Dermis blood vessel endothelial cell (primary cell): ENCODE measurements at places on chromosomes 5 and 9.

DNA sequence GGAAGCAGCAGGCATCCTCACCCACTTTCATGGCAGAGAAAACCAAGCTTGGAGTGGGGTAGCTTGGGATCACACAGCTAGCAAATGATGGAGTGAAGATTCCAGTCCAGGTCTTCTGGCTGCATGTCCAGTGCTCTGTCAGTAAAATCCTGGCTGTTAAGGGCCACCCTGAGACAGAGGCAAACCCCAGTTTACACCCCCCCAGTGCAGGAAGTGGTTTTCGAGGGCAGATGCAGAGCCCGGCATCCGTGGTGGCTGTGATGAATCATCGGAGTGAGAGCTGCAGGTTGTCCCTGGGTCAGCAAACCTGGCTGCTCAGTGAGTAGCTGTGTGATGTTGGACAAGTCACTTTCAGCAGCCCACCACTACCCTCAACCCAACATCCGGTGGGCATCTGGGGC, 115.4 kb downstream of the RGS3 start:
- DNase-seq = no peak

- DNase-seq = no peak
These were observed 204.9 kb downstream of the ELAVL2 start for GRCh38 chr9:23621188-23621587.

DNA sequence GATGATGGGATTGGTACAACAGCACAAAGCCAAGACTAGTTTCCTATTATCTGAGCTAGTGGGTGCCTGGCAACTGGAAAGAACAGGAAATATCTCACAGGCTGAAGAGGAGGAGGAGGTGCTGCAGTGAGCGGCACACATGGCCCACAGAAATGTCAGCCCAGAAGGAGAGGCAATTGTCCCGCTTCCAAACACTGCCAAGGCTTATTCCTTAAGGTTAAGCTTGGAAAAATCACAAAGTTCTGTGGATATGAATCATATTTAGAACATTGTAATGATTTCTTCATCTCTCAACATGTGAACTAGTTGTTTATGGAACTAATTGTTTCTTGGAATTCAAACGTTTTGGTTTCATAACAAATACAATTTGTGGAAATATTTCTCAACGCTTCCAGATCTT, 1019.5 kb upstream of the SEMA6A start:
- DNase-seq = no peak

DNA sequence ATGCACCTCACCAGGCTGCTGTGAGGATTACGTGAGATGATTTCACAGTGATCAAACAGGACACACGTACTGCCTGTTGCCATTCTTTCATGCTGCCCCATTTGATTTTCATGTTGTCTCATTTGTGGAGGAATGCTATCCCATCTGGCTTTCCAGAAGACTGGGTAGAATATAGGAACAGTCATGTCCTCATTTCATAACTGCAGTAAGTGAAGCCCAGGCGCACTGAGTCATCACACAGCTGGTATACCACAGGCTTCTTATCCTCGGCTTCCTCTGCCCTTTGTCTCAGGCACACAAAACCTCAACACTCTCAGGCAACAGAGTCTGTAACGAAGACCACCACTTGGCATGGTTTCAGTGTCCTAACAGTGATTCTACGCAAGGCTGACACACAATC, 62.3 kb downstream of the LHFPL2 start:
- peak; percentile 87 for DNase-seq

GRCh38 chr5:17992291-17992690, 358.0 kb downstream of the TAF11L14 start:
- no peak for DNase-seq

- no peak for DNase-seq
These were observed 1.7 kb upstream of the SREK1 start for GRCh38 chr5:66142417-66142816.

DNA sequence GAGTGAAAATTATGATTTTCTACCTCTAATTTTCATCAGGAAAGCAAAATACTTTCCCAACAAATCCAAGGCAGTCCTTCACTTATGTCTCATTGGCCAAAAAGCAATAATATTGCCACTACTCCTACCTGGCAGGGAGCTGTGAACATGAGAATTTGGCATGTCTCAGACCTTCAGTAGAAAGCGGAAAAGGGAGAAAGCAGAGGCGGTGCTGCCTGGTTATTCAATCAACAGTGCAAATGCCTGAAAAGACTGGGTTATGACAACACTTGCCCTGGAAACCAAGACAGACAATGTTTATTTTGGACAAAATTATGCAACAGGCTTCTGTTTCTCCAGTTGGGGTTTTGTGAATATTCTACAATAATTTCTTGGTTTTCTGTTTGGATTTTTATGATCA, 194.4 kb downstream of the TAF11L14 start:
- DNase-seq = no peak

DNA sequence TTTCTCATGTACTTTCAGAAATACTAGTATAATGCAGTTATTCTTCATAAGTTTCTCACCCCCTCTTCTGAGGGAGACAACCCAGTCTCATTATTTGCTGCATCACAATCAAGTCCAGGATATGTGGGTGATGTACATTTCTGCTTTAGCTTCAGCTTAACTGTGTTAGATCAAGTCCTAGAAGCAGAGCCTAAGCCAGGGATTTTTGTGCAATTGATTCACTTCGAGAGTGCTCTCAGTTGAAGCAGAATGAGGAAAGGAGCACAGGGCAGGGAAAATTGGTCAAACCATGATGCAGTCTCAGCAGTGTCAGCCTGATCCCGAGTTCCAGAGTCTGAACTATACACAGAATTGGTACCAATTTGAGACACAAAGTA, 15.1 kb downstream of the HNRNPK start:
- DNase-seq = no peak

DNA sequence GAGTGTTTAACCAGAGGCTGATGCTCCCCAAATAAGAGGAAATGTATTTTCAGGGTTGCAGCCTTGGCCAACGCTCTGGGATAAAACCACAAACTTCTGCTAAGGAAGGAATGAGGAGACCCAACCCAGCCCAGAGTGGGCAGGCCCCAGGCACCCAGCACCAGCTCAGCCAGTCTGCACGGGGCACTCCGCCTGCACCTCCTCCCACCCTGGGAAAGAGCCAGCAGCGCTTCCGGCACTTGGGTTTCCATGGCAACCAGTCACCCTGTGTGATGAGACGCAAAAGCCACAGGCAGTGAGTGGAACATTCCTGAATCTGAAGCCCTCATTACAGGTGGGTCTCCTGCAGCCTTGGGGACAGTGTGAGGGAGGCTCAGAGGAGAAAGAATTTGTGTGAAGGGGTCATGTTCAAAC, 85.2 kb upstream of the ZBTB43 start:
- peak; percentile 71 for DNase-seq

GRCh38 chr9:133994353-133995011, 2.4 kb upstream of the VAV2 start:
- peak; percentile 84 for DNase-seq

- DNase-seq = no peak
These were observed 20.5 kb downstream of the SMIM15 start for GRCh38 chr5:61141801-61142200.

DNA sequence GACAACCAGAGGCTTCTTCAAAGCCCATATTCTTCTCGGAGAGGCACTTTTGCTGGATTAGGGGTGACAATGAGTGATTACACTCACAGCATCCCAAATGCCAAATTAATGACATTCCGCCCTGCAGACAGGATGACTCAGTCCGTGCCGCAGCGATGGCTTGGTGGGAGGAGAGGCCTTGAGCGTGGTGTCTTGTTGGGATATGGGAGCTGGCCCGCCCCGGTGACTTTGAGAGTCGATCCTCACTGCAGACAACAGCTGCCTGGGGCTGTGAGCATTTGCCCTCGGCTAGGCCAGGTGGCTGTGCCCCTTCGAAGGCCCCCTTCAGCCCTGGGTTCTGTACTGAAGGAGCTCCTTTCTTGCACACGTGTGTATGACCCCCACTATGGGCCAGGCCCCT, 29.8 kb downstream of the OLFM1 start:
- no peak for DNase-seq

- DNase-seq = no peak
These were observed 130.9 kb downstream of the NMUR2 start for GRCh38 chr5:152274224-152274623.

DNA sequence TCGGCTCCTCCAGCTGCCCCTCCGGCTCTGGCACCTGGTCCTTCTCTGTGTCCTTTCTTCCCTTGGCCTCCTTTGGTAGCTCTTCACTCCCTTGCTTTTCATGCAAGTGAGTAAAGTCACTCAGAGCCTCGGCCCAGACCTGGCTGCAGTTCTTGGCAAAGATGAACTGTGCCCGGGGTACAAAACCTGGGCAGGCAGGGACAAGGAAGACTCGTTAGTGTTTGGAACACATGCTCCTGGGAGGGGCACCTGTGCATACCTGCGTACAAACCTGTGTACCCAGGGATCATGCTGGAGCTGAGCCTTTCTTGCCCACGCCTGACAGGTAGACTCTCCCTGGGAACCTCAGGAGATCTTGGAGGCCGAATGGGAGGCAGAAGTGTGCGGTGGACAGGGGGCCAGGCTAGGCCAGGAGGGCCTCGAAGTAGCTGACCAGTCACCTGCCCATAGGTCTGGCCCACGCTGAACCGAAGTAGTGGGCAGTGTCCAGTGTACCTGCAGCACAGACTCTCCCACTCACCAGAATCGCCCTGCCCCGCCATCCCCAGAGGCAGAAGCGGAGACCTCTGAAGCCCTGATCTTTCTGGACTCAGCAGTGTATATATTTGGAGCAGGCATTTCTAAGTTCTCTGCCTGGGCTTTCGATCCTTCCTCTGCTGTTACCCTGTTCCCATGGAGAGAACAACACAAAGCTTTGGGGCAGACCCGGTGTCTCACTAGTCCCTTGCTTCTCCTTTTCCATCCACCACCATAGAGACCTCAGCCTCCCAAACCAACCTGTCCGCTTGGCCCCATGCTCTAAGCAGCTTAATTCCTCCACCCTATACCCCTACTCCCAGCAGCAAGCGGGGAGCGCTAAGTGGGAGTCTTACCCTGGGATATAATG, 41.9 kb upstream of the TESK1 start:
- peak; percentile 21 for DNase-seq

- no peak for DNase-seq
These were observed 3.0 kb upstream of the PDLIM4 start for GRCh38 chr5:132254321-132254977.

DNA sequence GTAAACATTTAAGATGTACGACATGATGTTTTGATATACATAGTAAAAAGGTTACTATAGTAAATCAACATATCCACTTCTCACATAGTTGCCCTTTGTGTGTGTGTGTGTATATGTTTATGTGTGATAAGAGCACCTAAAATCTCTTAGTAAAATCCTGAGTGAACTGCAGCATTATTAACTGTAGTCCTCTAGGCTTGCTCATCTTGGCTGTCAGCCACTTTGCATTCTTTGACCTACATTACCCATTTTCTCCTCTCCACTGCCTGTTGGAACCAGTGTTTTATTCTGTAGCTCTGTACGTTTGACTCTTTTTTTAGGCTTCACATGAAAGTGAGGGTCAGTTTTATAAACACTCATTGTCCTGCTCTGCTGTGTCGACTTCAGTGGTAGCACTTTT, 24.4 kb downstream of the C5orf22 start:
- no peak for DNase-seq

- peak; percentile 47 for DNase-seq
These were observed at the start of gene RORB for GRCh38 chr9:74496819-74497747. Gene RORB, plus strand, starts transcription at chr9:74497335. Its CDS starts 642 bp downstream, at chr9:74497977.

GRCh38 chr5:96175090-96175489, 213.4 kb upstream of the ELL2 start:
- DNase-seq = peak; percentile 28

GRCh38 chr5:176651472-176651980, 4.2 kb downstream of the TSPAN17 start:
- DNase-seq = no peak

DNA sequence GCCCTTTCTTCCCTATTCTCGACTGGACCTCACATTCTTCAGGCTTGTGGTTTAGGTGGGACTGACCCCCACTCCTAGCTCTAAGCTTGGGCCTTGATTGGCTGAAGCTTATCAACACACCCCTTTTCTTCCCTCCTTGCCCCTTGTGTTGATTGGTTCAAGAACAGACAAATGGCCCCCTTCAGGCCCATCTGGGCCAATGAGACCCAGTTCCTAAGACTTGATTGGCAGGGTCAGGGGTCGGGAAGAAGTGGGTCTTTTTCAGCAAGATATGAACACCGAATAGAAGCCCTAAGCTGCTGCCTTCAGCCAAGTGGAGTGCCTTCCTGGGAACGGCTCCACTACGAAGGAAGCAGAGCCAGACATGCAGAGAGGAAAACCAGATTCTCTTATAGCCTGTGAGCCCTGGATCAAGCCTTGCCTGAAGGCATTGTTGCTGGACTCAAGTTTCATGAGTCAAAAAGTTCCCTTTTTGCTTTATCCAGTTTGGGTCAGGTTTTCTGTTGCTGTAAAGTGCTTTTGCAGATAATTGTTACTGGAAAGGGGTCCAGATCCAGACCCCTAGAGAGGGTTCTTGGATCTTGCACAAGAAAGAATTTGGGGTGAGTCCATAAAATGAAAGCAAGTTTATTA, 22.4 kb upstream of the NCS1 start:
- no peak for DNase-seq

- no peak for DNase-seq
These were observed 45.3 kb downstream of the SYK start for GRCh38 chr9:90846770-90847419.

- DNase-seq = no peak
These were observed 3.0 kb upstream of the CEL start for GRCh38 chr9:133058550-133059320.

DNA sequence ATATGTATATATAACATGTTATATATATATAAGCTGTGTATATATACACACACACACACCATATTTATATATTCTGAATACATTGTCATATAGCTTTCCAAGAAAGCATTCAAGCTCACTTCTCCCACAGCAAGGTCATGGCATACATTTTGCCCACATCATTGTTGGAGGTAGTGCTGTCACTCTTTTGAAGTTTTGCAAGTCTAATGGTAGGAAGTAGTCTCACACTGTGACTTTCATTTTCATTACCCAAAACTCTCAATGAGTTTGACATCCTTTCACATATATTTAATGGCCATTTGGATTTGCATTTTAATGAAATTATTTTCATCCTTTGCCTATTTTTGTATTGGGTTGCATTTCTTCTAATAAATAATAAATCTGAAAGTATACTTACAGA, 59.8 kb upstream of the COX7C start:
- DNase-seq = no peak

DNA sequence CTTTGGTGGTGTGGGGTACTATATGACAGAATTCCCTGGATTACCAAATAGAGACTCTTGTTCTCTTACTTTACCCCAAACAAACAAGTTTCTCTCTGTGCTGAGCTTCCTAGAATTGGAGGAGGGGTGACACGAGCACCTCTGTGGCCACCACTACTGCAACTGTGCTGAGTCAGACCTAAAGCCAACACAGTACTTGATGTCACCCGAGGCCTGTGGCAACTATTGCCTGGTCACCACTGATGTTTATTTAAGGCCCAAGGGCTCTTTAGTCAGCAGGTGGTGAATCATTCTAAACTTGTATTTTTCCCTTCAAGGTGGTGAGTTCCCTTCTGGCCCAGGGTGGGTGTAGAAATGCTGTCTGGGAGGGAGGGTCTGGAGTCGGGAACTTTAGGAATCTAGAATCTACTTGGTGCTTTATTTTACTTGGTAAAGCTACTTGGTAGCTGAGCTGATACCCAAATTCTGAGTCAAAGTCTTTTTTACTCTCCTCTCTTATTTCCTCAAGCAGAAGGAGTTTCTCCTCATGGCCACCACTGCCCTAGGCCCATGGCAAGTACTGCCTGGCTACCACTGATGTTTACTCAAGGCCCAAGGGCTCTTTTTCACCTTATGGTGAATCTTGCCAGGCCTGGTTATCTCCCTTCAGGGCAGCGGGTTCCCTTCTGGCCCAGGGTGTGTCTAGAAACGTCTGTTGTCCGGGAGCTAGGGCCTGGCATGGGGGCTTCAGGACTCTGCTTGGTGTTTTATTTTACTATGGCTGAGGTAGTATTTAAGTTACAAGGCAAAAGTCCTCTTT, 9.8 kb downstream of the LURAP1L start:
- DNase-seq = peak; percentile 48
